ENCODE measurements at places on chromosomes 16 and 17. TPM values are rescaled to one million over a fixed set of nuclear protein-coding genes. Genes with fewer than 3 reads are reported as not detected.
A peak's percentile ranks its signal among the peaks of the same experiment; 100 is the strongest.

The FBXL16 gene
- total RNA-seq: 0.98 TPM

The TPSG1 gene
- total RNA-seq: not detected

The KRT13 gene
- not detected for total RNA-seq

The BMERB1 gene
- 31.9 TPM for total RNA-seq

GRCh38 chr17:394718-395095 lies 42.1 kb upstream of the RPH3AL start:
- no peak overlapping the region for H3K27ac ChIP-seq
- no peak overlapping the region for H3K4me3 ChIP-seq
- no peaks in the 10 kb centered on the region for H3K27me3 ChIP-seq

GRCh38 chr17:63407741-63408330 lies 38.3 kb downstream of the CYB561 start:
- H3K27ac ChIP-seq: no peak overlapping the region
- no peak for DNase-seq
- no peak overlapping the region for H3K4me3 ChIP-seq
- no peaks in the 10 kb centered on the region for H3K27me3 ChIP-seq

DNA sequence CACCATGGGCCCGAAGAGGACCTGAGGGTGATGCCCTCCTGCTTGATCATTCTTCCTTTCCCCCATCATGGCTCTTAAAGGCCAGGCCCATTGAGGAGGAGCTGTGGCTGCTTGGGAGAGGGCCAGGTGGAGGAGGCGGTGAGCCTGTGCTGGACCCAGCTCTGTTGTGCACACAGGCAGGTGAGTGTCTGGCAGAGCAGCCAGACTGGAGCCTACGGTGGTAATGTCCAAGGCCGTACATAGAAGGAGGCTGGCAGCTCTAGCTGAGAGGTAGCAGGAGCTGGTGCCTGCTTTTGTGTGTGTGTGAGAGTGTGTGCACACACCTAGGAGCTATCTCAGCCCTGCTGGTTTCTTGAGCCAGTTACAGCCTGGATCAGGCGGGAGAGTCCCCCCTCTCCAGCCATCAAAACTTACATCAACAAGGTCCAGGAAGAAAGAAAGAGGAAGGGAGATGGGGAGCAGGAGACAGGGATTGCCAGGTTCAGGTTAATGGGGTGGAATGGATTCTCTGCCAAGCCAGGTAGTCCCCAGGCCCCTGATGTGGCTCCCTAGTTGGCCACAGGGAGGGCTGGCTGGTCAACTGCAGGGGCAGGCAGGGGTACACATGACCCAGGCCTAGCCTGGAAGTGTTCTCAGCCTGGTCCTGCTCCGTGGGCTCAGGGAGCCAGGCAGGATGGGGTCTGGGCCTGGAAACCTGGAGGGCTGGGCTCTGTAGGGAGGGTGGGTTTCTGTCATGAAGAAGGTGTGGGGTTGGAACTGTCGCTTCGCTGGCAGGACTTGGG lies 107.1 kb downstream of the RAP1GAP2 start:
- H3K4me1 ChIP-seq: no peaks in the 10 kb centered on the region
- H3K36me3 ChIP-seq: no peaks in the 10 kb centered on the region
- no peaks in the 10 kb centered on the region for H3K27me3 ChIP-seq
- no peak overlapping the region for H3K27ac ChIP-seq
- no peak for DNase-seq
- H3K4me3 ChIP-seq: no peak overlapping the region

DNA sequence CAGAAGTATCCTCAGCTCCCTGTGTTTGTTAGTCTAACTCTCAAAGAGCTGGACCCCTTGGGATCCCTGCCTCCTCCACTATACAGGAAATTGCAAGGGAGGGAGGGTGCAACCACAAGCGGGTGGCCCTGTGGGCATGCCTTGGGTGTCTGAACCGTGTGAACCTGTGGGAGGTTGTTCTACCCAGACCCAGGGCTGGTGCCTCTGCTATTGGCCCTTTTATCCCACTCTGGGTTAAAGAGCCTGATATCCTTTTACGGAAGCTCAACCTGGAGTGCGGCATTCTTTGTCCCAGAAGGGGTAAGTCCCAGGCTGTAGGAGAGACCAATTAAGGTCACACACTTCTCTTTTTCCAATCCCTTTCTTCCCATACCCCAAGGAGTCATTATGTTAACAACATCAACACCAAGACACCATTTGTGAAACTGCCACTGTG lies 53.4 kb downstream of the ARSG start:
- peak; percentile 84 for DNase-seq
- H3K4me3 ChIP-seq: no peak overlapping the region
- peaks cover 22% of the 10 kb centered on the region for H3K4me1 ChIP-seq
- no peaks in the 10 kb centered on the region for H3K36me3 ChIP-seq

GRCh38 chr16:21580807-21581206 lies 18.6 kb upstream of the METTL9 start:
- DNase-seq: peak; percentile 24
- H3K27ac ChIP-seq: no peak overlapping the region
- no peaks in the 10 kb centered on the region for H3K36me3 ChIP-seq

GRCh38 chr17:8359769-8360168 lies 16.7 kb downstream of the KRABD2 start:
- DNase-seq: no peak
- H3K4me3 ChIP-seq: no peak overlapping the region
- peaks cover 22% of the 10 kb centered on the region for H3K4me1 ChIP-seq
- H3K36me3 ChIP-seq: peaks cover 7% of the 10 kb centered on the region

DNA sequence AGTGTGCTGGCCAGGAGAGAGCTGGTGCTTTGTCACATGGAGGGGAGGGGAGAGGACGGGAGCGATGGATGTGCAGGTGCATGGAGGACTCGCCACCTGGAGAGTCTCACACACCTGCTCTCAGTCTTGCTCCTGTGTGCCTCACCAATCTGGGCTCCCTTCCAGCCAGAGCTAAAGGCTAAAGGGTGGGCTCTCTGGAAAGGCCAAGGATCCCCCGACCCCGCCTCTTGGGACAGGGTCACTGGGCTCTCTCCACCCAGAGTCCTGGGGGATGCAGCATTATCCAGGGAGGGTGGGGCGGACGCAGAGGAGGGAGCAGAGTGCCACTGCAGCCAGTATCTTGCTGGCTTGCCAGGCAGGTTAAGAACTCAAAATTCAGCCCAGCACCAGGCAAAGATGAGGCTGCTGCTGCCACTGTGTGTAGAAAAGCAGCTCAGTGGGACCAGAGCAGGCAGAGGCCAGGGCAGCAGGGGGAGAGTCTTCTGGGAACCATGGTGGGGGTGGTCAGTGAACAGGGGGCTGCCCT lies 5.4 kb upstream of the STAT5B start:
- H3K4me3 ChIP-seq: no peak overlapping the region
- H3K36me3 ChIP-seq: no peaks in the 10 kb centered on the region
- DNase-seq: no peak
- H3K27ac ChIP-seq: no peak overlapping the region
- H3K4me1 ChIP-seq: peaks cover 16% of the 10 kb centered on the region

DNA sequence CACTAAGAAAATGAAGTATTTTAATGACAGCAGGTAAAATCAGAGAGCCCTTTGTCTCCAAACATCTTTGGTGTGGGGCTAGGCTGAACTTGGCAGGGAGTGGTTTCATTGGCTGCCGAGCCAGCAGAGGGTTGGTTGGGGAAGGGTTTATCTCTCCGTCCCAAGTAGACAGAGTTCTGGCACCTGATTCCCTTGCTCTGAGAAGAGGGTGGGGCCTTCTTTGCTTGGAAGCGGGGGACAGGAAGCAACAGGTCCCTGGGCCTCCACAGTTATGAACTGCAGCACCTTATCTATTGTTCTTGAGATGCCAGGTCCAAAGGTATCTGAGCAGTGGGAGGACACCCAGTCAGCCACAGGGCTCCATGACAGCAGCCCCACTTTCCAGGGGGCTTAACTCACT lies 12.3 kb upstream of the CDH1 start:
- H3K27ac ChIP-seq: no peak overlapping the region
- H3K4me3 ChIP-seq: no peak overlapping the region
- H3K4me1 ChIP-seq: no peaks in the 10 kb centered on the region
- H3K36me3 ChIP-seq: no peaks in the 10 kb centered on the region
- no peaks in the 10 kb centered on the region for H3K27me3 ChIP-seq
- no peak for DNase-seq

GRCh38 chr17:37089956-37090355 lies 141.2 kb downstream of the AATF start:
- peaks cover 27% of the 10 kb centered on the region for H3K36me3 ChIP-seq
- DNase-seq: no peak
- peak overlapping the region; percentile 48 for H3K27ac ChIP-seq
- peaks cover 39% of the 10 kb centered on the region for H3K4me1 ChIP-seq

GRCh38 chr16:88606148-88606757 lies 32.1 kb upstream of the IL17C start:
- DNase-seq: no peak
- H3K27me3 ChIP-seq: no peaks in the 10 kb centered on the region
- H3K36me3 ChIP-seq: peaks cover 99% of the 10 kb centered on the region

- DNase-seq: no peak
- H3K36me3 ChIP-seq: no peaks in the 10 kb centered on the region
- peaks cover 15% of the 10 kb centered on the region for H3K4me1 ChIP-seq
- no peak overlapping the region for H3K27ac ChIP-seq
- peaks cover 16% of the 10 kb centered on the region for H3K27me3 ChIP-seq
- H3K4me3 ChIP-seq: no peak overlapping the region
Observed at GRCh38 chr17:19578545-19578944, 44.9 kb downstream of the SLC47A1 start.

DNA sequence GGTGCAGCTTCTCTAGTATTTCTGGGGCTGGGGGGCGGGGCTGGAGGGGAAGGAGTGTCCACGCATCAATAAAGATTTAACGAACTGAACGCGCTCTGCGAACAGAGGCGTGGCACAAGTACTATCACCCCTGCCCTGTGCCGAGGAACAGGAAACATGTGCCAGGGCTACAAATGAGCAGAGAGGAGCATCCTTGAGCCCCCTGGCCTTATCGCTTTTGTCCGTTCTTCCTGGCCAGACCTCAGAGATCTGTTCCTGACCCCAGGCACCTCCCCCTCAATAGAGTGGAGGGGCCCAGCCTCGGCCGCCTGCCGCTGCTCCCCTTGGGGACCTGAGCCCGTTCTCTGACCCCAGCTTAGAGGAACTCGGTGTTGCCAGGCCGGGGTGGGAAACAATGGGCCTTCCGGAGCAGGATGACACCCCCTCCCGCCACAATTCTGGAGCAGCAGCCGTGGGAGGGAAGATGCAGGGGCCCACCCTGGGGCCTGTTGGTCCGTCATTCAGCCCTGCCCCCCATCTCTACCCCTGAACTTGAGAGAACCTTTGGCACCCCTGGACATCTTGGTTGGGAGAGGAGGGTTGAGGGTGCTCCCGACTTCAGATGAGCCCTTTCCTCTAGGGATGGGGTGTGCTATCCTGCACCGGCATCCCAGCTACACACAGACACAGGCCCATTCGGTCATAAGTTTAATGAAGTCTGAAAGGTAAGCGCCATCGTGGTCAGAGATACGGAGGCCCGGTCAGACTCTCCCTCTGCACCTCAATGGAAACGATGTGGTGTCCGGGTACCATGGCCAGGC lies 1.1 kb downstream of the NAA38 start:
- H3K4me3 ChIP-seq: peak overlapping the region; percentile 43
- H3K36me3 ChIP-seq: peaks cover 34% of the 10 kb centered on the region
- DNase-seq: peak; percentile 91

GRCh38 chr16:27597361-27597760 lies 47.4 kb downstream of the KATNIP start:
- H3K4me3 ChIP-seq: no peak overlapping the region
- DNase-seq: no peak
- H3K27ac ChIP-seq: no peak overlapping the region
- no peaks in the 10 kb centered on the region for H3K27me3 ChIP-seq
- peaks cover 22% of the 10 kb centered on the region for H3K36me3 ChIP-seq

GRCh38 chr16:68737046-68737729 lies at the start of gene CDH1:
Gene CDH1 (plus strand): TSS chr16:68737292. CDS start chr16:68737416, 124 bp downstream.
- H3K27me3 ChIP-seq: peaks cover 44% of the 10 kb centered on the region
- peaks cover 28% of the 10 kb centered on the region for H3K4me1 ChIP-seq
- peak within 1 kb of the TSS; percentile 25 for H3K4me3 ChIP-seq
- no peaks in the 10 kb centered on the region for H3K36me3 ChIP-seq
- H3K27ac ChIP-seq: no peak within 1 kb of the TSS
- peak; percentile 79 for DNase-seq

DNA sequence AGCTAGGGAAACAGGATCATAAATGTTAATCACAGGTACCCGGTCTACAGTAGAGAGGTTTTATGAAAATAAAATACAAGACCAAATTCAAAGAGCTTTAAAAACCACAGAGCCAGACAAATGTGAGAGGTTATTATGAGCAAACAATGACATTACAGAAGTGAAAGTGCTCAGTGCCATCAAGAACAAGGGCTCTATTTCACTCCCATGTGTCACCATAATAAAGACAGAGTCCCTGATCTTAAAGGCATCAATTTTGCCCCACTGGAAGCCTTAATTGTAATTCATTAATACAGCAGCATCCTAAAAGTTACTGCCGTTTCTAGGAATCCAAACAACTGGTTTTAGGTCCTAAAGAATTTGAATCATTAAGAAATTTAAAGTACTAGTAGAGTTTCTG lies 43.7 kb upstream of the CDRT4 start:
- H3K36me3 ChIP-seq: peaks cover 58% of the 10 kb centered on the region
- DNase-seq: no peak
- no peaks in the 10 kb centered on the region for H3K4me1 ChIP-seq
- no peaks in the 10 kb centered on the region for H3K27me3 ChIP-seq

DNA sequence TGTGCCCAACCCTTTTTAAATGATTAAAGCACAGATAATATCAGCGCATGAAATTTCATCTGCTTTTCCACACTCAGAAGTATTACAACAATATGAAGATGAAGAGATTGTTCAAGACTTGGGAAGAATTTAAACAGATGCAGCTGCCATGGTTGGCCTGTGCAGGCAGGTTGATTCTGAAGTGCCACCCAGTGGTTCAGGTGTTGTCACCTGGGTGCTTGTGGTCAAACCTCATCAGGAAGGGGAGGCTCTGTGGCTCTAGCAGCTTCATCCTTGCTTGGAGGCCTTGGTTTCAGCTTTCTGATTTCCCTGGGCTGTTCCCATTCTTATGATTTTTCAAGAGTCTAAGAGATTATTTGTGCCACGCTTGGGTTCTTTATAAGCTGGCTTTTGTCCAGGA lies 22.2 kb upstream of the CLEC18C start:
- no peak overlapping the region for H3K27ac ChIP-seq
- H3K36me3 ChIP-seq: peaks cover 85% of the 10 kb centered on the region
- no peak overlapping the region for H3K4me3 ChIP-seq
- H3K4me1 ChIP-seq: no peaks in the 10 kb centered on the region
- no peaks in the 10 kb centered on the region for H3K27me3 ChIP-seq
- peak; percentile 43 for DNase-seq

- H3K4me1 ChIP-seq: peaks cover 27% of the 10 kb centered on the region
- peak; percentile 24 for DNase-seq
- H3K27me3 ChIP-seq: no peaks in the 10 kb centered on the region
- H3K4me3 ChIP-seq: no peak overlapping the region
- H3K27ac ChIP-seq: no peak overlapping the region
- no peaks in the 10 kb centered on the region for H3K36me3 ChIP-seq
Observed at GRCh38 chr17:77231076-77231871, 90.5 kb downstream of the SEC14L1 start.
